GDM1 (cell line): ENCODE measurements at places on chromosomes 7 and 10.
A peak's percentile ranks its signal among the peaks of the same experiment; 100 is the strongest.

DNA sequence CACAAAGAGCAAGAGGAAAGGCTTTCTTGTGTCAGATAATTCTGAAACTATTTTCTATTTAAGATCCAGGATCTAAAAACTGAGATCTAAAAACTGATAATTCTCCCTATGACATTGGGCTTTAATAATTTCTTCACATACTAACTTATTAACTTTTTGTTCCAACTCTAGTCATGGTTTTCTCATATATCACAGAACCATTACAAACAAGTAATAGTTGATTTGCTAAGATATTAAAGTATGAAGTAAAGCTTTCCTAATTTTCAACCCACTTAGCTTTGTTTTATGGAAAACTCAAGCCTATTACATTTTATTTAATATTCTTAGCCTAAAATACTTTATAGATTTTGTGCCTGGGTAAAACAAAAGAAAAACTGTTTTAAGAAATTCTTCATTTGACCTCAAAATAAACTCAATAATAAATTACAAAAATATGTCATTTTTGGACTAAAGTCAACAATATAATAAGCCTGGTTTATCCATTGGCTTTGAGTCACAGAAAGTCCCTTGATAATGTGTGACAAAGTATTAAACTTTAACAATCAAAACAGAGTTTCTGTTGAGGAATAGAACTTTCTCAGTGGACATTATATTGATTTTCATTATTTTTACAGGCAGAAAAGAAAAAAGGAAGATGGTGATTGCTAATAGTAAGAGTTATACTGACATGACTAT lies 1142.9 kb upstream of the SORCS1 start:
- no peak for DNase-seq

GRCh38 chr10:120656107-120656506 lies 195.1 kb upstream of the WDR11 start:
- DNase-seq: no peak

GRCh38 chr7:142739923-142740492 lies 9.3 kb upstream of the PRSS1 start:
- no peak for DNase-seq

DNA sequence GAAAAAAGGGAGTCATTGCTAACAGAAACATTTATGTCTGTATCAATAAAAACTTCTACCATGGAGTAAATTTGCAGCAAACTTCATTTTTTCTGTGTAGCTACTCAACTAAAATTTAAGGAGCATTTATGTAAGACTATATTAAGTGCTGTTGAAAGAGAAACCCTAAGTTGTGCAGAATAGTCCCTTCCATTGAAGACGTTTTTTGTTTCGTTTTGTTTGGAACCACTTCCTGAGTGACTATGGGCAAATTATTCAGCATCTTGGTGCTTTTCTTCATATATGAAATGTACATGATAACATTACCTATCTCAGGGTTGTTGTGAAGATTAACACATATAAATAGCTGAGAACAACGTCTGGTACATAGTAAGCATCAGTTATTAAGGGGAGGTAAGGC lies 24.3 kb downstream of the SEM1 start:
- DNase-seq: no peak

DNA sequence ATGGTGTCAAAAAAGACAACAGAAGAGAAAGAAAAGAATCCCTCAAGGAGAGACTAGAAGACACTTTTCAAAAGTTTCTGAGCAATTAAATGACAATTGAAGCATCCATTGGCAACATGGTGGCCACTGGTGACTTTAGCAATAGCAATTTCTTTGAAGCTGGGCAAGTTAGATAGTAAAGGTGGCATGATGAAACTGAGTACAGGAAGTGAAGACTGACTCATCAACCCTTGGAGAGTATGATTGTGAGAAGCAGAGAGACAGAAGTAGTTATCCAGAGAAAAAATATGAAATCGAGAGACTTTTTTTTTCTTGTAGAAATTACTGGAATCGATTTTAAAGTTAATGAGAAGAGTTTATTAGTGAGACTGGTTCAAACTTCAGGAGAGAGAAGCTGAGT lies 52.5 kb downstream of the DGKB start:
- DNase-seq: no peak

- no peak for DNase-seq
Observed at GRCh38 chr10:66882271-66882670, 43.6 kb upstream of the LRRTM3 start.

- no peak for DNase-seq
Observed at GRCh38 chr7:135913404-135913803, 63.8 kb downstream of the MTPN start.

GRCh38 chr10:118458957-118459641 lies 117.0 kb upstream of the FAM204A start:
- DNase-seq: no peak

- no peak for DNase-seq
Observed at GRCh38 chr7:102258749-102259107, 27.9 kb upstream of the SH2B2 start.

- no peak for DNase-seq
Observed at GRCh38 chr10:79357180-79357579, 9.9 kb downstream of the PPIF start.

DNA sequence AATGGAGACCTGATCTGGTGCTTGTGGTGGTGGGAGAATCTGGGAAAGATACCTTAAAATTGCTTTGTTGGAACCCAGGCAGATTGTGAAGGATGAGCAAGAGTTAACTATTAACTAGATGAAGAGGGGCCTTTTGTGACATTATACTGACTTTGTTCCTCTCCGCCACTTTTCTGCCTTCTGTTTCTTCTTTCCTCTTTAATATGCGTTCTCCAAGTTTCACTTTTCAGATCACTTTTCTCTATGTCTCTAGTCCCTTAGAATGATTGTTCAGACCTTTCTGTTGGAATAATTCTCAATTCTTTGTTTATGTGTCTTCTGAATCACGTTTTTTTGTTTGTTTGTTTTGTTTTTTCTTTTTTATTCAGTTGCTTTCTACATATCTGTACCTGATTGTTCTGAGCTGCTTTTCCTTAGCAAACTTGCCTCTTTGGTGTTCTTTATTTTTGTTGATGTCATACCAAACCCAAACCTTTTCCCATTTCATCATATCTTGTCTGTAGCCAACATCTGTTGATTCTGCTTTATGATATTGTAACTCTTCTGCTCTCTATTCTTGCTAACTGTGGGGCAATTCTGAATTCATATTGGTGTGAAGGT lies 2.8 kb downstream of the BMPR1A start:
- DNase-seq: no peak

- DNase-seq: no peak
Observed at GRCh38 chr10:72059843-72060822, 28.2 kb downstream of the SPOCK2 start.

DNA sequence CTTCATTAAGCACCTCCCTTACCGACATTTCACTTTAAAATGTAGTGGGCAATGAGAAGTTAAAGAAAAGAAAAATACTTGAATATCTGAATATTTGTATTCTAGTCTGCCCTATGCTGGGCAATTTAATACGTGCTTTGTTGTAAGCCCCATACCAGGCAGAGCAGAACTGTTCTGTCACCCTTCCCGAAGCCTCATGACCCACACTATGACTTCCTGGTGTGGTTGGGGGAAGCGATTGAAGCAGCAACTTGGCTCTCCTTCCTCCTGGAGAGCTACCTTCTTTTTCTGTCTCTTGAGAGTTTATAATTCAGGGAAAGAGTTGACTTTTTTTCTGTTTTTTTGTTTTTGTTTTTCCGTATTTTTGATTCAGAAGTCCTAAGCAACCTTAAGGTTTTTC lies 243.7 kb downstream of the INHBA start:
- no peak for DNase-seq

GRCh38 chr10:127556916-127557315 lies 7.8 kb downstream of the NPS start:
- DNase-seq: no peak

DNA sequence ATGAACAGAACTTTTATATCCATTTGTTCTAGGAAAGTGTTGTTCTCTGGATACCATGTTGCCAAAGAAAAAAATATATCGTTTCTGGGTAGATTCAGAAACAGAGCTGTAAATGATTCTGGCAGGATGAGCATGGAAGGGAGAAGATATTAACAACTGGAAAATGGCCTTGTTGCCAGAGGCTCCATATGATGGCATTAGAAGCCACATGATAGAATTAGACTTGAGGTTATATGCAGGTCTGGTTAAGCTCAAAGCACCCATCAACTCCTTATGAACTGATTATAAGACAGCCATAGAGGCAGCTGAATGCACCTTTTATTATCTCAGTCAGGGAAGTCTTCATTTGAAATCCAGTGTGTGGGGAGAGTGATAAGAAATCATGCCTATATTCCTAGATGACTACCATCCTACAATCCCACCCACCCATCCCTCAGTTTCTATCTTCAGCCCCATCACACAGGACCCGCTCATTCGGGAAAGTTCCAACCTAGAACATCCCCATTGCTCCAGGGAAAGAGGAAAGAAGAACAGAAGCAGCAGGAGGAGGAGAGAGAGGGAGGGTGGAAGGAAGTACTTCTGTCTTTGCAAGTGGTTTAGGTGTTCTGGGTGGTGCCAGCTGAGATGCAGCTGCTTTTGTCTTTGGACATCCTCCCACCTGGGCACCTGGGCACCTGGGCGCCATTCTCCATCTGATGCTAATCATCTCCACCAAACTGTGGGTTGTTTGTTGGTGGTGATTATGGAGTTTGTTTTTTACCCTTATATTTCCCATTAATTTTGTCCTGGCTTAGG lies 25.5 kb upstream of the TRIL start:
- no peak for DNase-seq

- no peak for DNase-seq
Observed at GRCh38 chr10:132522521-132523411, 14.8 kb upstream of the INPP5A start.

DNA sequence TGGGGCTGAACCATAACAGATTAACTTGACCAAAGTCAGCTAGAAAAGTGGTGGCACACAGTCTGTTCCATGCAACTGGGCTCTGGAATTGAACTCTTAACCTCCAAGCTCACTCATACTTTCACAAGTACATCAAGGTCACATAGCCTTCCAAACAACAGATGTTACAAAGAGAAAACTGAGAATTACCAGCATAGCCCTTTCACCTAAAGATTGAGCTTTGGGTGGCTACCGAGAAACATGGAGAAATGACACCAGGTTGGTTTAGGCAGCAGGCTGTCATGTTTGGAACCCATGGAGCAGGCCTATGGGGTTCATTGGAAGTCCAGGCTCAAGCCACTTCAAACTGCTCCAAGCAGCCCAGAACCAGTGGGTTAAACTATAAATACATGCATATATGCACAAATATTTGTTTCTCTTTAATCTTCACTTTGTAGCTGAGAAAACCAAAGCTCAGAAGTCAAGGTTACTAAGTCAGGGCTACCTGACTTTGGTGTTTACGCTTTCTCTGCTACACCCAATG lies 59.1 kb downstream of the MALSU1 start:
- DNase-seq: no peak

GRCh38 chr7:100003711-100004661 lies 11.4 kb upstream of the ZKSCAN1 start:
- peak; percentile 23 for DNase-seq

DNA sequence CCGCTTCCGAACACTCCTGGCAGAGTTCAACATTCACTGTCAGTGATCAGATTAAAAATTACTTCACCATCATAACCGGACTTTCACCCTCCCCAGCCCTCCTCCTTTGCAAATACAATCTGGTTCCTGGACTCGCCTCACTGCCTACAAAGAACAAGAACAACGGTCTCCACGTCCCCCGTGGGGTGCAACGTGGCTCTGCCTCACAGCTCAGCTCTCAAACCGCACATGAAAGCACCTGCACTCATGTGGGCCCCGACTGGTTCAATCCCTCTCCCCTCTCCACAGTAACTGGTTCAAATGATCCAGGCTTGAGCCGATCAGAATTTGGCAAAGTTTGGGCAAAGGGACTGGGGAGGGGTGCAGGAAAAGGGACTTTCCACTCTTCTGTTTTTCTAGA lies 21.0 kb downstream of the ASB13 start:
- no peak for DNase-seq

DNA sequence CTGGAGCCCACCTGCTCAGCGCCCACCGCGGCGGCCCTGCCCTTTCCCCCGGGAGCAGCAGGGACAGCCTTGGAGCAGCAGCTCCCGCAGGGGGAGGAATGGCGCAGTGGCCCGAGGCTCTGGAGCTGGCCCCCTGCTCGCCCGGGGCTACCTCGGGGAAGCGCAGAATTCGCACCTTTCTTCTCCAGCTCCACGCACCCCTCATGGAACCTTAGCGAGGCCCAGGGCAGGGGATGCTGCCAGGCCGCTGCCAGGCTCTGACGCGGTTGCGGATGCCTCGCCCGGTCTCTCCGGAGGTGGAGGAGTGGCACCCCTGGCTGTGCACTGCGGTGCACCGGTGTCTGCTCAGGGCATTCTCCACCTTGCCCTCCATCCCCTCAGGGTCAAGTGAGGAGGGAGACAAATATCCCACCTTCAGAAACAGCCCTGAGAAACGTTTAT lies 84.9 kb upstream of the MKI67 start:
- DNase-seq: no peak

DNA sequence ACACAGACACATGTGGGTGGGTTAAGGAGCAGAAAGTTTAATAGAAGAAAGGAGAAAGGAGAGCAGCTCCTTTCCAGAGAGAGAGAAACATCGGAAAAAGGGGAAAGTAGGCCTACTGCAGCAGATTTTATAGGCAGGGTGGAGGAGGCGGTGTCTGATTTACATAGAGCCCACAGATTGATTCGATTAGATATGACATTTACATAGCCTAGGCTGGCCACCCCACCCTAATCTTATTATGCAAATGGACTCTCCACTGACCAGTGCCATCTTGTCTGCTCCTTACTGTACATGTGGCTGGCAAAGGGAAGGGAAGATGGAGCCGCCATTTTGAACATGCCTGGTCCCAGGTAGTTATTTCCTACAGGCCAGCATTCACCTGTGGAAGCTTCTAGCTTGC lies 38.7 kb upstream of the SCIN start:
- DNase-seq: no peak

DNA sequence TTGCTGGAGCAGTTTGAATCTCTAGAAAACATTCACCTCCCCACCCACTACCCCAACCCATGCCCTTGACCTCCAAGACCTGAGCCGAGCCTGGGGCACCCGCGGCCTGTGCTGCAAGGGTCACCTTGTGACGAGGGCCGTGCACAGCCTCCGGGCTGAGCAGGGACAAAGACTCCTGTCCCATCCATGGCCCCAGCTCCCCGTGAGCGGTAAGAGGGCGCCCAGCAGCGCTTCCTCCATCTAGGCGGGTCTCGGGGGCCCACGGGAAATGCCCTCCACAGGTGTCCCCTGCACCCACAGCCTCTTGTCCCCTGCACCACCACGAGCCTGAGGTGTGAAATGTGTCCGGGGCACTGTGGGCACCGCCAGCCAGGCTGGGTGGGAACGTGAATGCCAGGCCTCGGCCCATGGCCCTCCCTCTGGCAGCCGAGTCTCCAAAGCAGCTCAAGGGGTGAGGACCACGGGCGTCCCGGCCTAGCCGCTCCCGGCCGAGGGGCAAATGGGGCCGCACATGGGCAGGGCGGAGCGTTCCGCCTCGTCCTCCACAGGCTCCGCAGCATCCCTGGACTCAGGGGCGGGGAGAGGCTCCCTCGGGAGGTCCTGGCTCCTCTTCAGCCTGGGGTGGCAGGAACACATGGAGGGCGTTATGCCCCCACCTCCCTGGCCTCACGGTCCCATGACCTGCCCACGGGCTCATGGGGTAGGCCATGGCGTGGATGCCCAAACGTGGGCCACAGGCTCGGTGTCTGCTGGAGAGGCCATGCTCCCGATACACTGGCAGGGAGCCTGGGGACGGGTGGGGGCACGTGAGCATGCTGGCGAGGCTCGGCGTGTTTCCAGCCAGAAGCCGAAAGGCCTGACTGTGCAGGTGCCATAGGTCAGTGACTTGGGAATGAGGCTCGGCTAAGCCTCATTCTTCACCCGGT lies 21.1 kb downstream of the DPYSL4 start:
- DNase-seq: no peak
